ENCODE measurements at places on chromosomes 2 and 18.

DNA sequence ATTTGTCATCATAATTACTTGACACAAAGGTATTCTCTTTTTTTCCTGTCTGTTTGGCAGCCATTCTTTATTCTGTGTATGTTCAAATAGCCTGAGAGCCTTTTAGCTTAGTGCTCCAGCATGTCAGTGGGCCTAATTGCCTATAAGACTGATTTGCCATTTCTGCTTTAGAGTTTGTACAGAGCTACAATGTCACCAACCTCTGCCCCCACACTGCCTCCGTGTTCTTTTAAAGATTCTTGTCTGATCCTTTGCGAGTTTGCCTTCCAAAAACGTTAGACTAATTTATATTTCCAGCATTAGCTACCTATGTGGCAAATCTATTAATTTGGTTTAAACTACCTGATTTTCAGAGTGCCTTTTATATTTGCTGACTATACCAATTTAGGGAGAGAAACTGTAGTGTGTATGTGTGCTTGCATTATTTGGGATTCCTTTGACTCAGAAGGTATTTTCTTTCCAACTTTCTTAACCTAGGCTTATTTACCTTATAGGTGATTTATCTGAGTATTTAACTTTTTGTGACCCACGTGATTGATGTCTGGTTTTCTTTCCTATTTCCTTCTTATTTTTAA lies 70.8 kb downstream of the FAM117B start:
- no peak for DNase-seq

- DNase-seq, result no peak
Measured at GRCh38 chr2:44844651-44845270, 96.7 kb upstream of the SIX3 start.

DNA sequence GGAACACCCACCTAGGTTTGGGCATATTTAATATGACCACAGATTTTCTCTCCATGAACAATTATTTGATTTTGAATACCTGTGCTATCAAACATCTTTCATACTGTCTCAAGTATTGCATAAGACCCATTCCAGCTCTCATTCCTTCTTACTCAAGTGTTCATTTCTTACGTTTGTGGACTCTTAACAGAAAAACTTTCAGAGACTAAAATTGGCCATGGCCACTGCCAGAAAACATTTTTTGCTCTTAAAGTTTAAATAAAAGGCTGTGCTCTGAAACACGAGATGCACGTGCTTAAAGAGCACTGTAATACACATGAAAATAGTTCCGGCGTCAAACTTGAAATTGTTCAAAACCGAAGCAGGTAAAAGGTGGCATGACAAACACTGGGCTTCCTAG lies 89.3 kb downstream of the LIMS1 start:
- DNase-seq, result no peak

- no peak for DNase-seq
Measured at GRCh38 chr18:35390951-35391700, 14.0 kb upstream of the ZNF396 start.

- peak; percentile 95 for DNase-seq
Measured at GRCh38 chr18:63207143-63207790, 112.3 kb downstream of the BCL2 start.

- DNase-seq, result no peak
Measured at GRCh38 chr2:32262105-32262504, 2.6 kb downstream of the NLRC4 start.

GRCh38 chr18:47771922-47772321 lies 158.5 kb downstream of the SMAD2 start:
- DNase-seq, result no peak

- DNase-seq, result no peak
Measured at GRCh38 chr2:1486670-1487069, 73.4 kb downstream of the TPO start.

- no peak for DNase-seq
Measured at GRCh38 chr18:55105873-55106272, 146.6 kb upstream of the CCDC68 start.

GRCh38 chr2:64945973-64946768 lies 43.0 kb upstream of the SLC1A4 start:
- DNase-seq, result no peak

- DNase-seq, result no peak
Measured at GRCh38 chr2:75002007-75002406, 43.6 kb downstream of the POLE4 start.

DNA sequence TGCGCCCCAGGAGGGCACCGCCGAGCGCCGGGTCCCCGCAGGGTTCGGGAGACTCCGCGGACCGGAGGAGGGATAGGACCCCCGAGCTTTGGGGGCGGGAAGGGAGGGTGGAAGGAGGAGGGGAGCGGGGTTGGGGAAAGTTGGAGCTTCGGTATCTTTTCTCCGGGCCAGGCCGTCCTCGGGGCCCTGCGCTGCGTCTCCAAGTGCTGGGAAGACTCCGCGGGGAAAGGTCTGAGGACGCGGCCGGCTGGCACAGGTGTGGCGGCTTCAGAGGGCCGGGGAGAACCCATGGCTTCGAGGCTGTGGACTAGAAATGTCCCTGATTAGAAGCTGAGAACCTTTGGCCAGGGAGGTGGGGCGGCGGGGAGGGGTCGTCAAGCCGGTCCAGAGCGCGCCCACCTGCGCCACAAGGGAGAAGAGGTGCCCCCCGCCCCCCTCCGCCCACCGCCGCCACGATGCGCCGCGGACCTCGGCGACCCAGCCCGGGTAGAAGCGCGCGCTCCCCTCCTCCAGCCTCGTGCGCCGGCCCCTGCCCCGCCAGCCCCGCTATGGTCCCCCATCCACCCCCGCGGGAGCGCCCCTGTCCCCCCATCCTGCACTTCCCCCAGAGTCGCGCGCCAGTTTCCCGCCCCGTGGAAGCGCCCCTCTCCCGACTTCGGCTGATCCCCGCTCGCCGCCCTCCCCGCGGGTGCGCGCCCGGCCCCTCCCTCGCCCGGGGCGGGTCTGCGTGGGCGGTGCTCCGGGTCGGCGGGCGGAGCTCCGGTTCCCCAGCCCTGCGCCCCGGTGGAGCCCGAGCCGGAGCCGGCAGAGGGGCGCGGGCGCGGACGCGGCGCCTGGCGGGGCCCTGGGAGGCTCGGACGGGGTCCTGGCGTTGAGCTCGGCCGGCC lies at the start of gene SNTG2:
TSS of gene SNTG2 (plus strand) at position 770 of the 887 bp plus-strand sequence. CDS start 148 bp downstream, outside the sequence.
- DNase-seq, result peak; percentile 28

DNA sequence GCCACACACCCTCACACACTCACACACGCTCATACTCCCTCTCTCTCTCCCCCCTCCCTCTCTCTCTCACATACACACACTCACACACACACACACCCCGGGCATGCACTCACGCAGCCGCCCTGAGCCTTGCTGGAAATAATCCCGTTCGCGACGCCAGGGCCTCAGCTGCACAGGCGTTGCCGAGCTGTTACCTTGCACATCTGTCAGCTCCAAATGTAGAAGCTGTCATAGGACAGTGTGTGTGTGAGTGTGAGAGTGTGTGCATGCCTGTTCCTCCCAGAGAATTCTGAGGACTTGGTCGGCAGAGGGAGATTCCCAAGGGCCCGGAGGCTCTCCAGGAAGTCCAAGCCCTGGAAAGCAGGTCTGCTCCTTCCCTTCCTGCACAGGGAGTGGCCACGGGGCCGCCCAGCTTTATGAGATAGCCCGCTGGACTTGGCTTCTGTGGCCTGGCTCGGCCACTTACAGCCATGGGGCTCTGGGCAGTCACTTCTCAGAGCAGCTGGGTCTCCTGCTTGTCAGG lies 8.6 kb downstream of the SPR start:
- DNase-seq, result no peak

DNA sequence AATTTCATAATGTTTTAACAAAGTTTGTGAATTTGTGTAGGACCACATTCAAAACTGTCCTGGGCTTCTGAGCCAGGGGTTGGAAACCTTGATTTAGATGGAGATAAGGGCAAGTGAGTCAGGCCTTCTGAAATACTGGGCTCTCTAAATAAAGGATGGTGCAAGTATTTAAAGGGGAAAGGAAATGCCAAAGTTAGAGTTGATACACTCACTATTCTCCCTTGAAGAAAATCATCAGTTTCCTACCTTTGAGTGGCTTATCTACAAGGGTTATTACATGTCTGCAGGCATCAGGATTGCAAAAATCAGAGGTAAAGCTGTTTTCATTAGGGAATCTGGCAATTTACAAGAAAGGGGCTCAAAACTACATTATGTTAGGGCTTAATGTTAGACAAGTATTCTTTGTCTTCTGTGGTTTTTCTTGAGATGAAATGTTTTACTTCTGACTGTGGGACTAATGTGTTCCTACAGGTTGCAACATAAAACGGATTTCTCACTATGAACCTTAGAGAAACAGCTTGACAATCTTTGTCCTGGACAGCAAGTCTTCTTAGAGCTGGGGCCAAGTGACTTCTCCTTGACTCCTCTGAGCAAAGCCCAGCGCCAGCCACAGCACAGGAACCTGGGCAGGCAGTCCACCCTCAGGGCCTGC lies 31.1 kb downstream of the RNU4ATAC start:
- no peak for DNase-seq

- DNase-seq, result peak; percentile 22
Measured at GRCh38 chr2:63861220-63861822, 19.6 kb downstream of the UGP2 start.

- DNase-seq, result no peak
Measured at GRCh38 chr2:185796758-185797157, 58.2 kb downstream of the FSIP2 start.

DNA sequence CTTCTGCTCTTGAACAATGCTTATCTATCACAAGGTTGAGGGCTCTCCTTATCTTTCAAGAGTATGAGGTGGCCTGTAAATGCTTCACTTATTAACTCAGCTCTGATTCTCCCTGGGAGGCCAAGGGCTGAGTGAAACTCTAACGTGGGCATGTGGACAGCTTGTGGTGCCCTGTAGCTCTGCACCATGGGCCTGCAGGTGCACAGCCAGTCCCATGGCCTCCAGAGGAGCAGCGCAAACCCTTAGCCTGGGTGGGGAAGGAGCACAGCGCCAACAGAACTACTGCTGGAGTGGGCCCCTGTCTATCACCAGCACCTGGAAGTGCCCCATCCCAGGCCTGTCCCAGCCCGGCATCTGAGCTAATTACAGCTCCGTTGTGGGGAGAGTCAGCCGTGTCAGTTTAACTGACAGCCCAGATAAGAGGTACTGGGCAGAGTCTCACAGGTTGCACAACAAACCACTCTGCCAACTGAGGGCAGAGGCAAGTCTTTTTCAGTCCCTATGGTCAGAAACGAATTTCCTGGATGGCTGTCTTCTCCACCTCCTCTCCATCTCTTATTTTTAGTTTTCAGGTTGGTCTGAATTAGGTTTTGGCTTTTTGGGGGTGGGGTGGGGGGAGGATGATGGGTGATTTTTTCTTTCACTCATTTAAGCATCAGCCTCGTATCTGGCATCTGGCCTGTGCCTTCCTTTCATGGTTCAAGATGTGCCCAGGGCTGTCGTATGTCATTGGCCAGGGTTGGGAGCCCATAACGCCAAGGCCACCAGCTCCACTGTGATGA lies 219.5 kb downstream of the BCL2 start:
- DNase-seq, result no peak

DNA sequence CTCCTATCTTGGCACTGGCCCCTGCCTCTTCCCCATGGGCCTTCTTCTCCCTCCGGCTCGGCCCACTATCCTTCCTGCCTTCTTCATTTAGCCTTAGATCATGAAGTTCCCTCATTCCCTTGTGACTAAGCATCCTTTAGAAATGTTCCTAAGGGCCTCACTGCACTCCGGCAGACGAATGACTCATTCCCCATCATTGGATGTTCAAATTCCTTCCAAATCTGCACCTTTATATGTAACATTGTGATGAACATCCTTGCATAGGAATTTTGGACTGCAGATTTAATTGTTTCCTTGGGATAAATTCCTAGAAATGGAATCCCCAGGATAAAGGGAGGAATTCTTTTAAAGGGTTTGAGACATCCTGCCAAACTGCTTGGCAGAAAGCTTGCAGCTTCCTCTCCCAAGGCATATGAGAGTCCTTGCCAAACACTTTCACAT lies 19.0 kb downstream of the CRACDL start:
- no peak for DNase-seq

- peak; percentile 13 for DNase-seq
Measured at GRCh38 chr2:71683070-71683469, 229.7 kb downstream of the DYSF start.

- DNase-seq, result no peak
Measured at GRCh38 chr2:41954304-41955291, 93.2 kb upstream of the PKDCC start.

GRCh38 chr2:199309411-199309810 lies 148.3 kb downstream of the SATB2 start:
- peak; percentile 45 for DNase-seq

DNA sequence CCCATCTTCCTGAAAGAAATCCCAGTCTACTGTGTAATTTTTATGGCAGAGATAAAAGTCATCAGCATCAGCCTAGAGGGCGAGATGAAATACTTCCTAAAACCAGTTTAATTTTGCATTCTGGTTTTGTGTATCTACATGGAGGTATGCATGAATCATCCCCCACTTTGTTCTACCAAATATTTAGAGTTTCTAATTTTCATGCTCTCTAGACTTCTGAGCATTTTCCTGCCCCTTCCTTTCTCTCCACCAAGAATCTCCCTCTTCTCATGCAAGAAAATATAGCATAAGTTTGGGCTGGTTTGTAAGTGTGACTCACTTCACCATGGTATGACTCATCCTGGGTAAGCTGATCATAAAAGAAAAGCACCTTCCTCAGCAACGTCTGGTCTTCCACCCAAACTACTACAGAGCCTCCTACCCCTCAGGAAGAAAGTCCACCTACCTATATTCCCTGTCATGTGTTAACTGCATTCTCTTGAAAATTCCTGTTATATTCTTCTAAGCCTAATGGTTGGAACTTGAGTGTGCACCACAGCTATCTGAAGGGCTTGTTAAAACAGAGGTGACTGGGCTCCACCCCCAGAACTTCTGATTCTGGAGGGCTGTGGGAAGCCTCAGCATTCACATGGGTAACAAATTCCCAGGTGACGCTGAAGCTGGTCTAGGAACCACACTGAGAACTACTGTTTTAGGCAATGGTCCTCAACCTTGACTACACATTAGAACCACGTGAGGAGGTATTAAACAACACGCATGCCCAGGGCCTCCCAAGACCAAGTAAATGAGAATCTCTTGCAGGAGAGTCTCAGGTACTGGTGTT lies 37.4 kb upstream of the RAPGEF4 start:
- DNase-seq, result no peak

- DNase-seq, result no peak
Measured at GRCh38 chr2:145739681-145740080, 1219.8 kb upstream of the ZEB2 start.

DNA sequence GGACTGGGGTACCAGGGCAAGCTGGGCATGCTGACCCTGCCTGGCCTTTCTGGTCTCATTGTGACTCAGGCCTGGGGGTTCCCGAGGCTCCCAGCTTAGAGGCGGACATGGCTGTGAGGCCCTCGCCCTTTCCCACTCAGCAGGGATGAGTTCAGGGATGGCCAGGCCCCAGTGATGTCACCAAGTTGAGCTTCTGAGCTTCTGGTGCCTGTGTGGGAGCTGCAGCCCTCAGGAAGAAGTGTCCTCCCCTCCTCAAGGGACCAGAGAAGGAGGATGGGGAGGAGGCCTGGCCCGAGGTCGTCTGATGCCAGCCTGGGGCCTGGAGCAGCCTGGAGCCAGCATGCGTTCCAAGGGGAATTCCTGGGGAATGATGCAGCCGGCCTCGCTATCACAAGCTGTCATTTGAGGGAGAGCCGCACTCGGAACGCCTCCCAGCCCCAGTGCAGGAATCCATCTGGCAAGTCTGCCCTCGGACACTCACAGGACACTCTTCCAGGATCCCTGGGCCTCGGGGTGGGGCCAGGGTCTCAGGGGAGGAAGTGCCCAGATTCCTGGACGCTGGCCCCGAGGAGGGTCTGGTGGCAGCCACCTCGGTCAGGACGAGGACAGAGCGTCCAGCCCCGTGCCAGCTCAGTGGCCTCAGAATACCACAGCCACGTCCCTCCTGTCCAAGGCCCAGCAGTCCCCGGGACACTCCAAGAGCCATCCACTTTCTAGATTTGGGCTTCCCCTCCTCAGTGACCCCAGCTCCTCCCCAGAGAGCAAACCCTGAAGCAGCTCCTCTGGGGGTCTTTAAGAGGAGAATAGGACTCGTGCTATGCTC lies 61.2 kb upstream of the GPC1 start:
- DNase-seq, result no peak

Measured in NCI-H1105 treated with DMSO at 0.1 percent for 48 hours (cell line).